ENCODE measurements at places on chromosomes 6 and 20.

DNA sequence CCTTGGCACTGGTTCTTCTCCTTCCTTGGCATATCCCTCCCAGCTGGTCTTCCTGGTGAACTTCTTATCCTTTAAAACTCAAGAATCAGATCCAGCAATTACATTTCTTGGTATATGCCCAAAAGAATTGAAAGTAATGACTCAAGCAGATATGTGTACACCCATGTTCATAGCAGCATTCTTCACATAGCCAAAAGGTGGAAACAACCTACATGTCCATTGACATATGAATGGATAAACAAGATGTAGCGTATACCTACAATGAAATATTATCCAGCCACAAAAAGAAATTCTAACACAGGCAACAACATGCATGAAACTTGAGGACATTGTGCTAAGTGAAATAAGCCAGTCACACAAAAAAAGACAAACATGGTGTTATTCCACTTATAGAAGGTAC lies 103.7 kb upstream of the NT5E start:
- no peak for DNase-seq

- DNase-seq: no peak
Observed at GRCh38 chr6:31737315-31737990, 1.1 kb upstream of the CLIC1 start.

- DNase-seq: no peak
Observed at GRCh38 chr6:113854531-113855499, 2.3 kb upstream of the MARCKS start.

GRCh38 chr6:6683969-6684833 lies 95.7 kb downstream of the LY86 start:
- no peak for DNase-seq

DNA sequence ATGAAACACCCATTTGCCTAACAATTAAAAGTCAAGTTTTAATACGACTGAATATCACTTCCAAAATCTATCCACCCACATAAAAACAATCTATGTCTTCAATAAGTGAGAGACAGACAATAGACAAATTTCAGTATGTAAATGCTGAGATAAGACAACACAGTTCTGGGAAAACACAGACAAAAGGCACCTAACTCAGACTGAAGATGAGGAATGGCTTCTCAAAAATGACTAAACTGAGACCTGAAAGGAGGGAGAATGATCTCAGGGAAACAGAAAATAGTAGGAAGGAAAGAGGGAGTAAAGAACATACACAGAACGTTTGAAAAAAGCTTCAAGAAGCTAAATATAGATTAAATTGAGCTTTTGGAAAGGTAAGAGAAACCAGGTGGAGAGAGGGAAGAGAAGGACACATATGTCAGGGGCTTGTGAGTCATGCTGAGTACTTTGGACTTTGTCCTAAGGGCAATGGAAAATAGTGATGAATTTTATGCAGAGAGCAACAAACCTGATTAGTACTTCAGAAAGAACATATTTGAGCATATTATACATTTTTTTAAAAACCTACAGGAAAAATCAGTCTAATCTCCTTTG lies 16.1 kb downstream of the LMBRD1 start:
- DNase-seq: no peak

DNA sequence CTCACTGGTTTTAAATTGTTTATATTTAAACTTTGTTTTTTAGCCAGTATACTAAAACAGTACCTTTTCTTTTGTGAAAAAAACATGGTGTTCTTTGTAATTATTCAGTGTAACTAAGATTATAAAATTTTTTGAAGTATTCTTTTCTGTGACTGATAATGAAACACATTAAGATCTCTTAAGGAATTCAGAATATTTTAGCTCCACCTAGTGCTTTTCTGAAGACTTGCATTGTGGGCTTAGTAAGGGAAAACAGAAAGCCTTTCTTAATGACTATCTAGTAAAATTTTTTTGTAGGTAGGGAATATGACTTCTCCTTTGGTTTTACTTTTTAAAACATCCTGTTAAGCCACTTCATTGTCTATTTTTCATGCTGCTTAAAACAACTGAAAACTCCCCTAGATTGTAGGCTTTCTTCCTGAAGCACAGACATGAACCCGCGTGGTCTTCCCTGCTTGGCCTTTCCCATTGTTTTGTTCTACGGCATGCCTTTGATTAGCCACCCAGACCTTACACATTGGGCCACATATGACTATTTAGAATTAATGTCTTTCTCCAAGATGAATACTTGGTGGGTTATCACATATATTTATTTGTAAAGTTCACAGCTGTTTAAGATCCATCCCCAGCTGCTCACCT lies 72.1 kb downstream of the AFDN start:
- no peak for DNase-seq

- DNase-seq: no peak
Observed at GRCh38 chr6:132236281-132236680, 165.0 kb downstream of the MOXD1 start.

- DNase-seq: no peak
Observed at GRCh38 chr20:40668449-40669228, 20.4 kb downstream of the MAFB start.

DNA sequence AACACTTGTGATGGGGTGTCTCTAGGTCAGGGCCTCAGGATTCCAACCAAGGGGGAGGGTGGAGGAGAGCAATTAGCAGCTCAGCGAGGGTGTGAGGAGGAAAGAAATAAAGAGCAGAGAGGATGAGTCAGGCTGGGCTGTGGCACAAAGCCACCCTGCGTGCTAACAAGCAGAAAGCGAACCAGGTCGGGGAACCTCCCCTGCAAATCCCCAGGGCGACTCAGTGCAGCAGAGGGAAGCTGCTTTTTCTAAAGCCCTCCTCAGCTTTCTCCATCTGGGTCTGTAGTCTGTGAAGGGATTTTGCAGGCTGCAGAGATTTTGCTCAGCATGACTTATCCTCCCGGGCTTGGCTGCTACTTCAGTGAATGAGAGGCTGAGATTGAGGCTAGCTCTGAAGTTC lies 6.6 kb upstream of the SPO11 start:
- no peak for DNase-seq

Data from stimulated activated CD4-positive, alpha-beta T cell treated with anti-CD3 and anti-CD28 coated beads, TNF-alpha, amount 100 ng/mL, for 4 hours (primary cell).